ENCODE measurements at places on chromosomes 3 and 15. TPM values are rescaled to one million over a fixed set of nuclear protein-coding genes. Genes with fewer than 3 reads are reported as not detected.

LEKR1 gene
- total RNA-seq, result 2.9 TPM

PAQR5 gene
- not detected for total RNA-seq

CELF6 gene
- 2.2 TPM for total RNA-seq

SLC9C1 gene
- total RNA-seq, result 0.24 TPM

MASP1 gene
- total RNA-seq, result not detected

CCDC13 gene
- 1.7 TPM for total RNA-seq

FSIP1 gene
- total RNA-seq, result 0.53 TPM

LRTM1 gene
- not detected for total RNA-seq

FAM107A gene
- not detected for total RNA-seq

MRPS25 gene
- total RNA-seq, result 72.4 TPM

LCMT2 gene
- 15.5 TPM for total RNA-seq

SQOR gene
- 44.9 TPM for total RNA-seq

GOLGA6D gene
- not detected for total RNA-seq

RLBP1 gene
- total RNA-seq, result not detected

NEDD4 gene
- 0.66 TPM for total RNA-seq

SLC28A1 gene
- not detected for total RNA-seq

TMOD2 gene
- total RNA-seq, result 14.6 TPM

CNTN4 gene
- 0.05 TPM for total RNA-seq

SYNM gene
- 0.05 TPM for total RNA-seq

DLEC1 gene
- 0.10 TPM for total RNA-seq

PLSCR5 gene
- total RNA-seq, result not detected

ALG1L2 gene
- 4.6 TPM for total RNA-seq

ILDR1 gene
- 1.4 TPM for total RNA-seq

WDR49 gene
- total RNA-seq, result 0.49 TPM

CHRD gene
- not detected for total RNA-seq

KCNMB2 gene
- total RNA-seq, result not detected

RBPMS2 gene
- 0.91 TPM for total RNA-seq

CPEB1 gene
- total RNA-seq, result not detected

MOBP gene
- total RNA-seq, result 0.13 TPM

AGBL1 gene
- total RNA-seq, result not detected

PP2D1 gene
- not detected for total RNA-seq

CLDN16 gene
- total RNA-seq, result not detected

SLC6A11 gene
- not detected for total RNA-seq

All from activated B cell treated with CpG ODN at 0.5 μM for 24 hours (primary cell).